ENCODE measurements at places on chromosomes 12 and 14.

DNA sequence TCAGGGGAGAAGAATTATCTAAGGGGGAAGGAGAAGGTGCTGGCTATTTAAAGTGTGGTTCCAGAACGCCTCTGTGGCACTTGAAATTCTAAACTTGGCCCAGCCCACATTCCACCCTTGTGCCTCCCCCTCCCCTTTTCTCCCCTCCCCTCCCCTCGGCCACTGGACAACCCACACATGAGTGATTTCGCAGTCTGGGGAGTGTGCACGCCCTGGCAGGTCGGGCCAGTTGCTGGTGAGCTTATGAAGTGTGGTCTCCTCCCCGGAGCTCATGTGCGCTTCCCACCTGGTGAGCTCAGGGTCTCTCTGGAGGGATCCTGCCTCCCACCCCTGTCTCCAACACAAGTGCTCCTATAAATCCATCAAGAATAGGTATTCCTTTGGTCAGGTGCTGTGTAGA is at the start of gene SLC6A13:
Gene SLC6A13 (minus strand): TSS at position 20 of the 400 bp plus-strand sequence. CDS start 2,784 bp downstream, outside the sequence.
- no peak for DNase-seq

- no peak for DNase-seq
Measured at GRCh38 chr12:81022531-81022930, 55.3 kb upstream of the ACSS3 start.

DNA sequence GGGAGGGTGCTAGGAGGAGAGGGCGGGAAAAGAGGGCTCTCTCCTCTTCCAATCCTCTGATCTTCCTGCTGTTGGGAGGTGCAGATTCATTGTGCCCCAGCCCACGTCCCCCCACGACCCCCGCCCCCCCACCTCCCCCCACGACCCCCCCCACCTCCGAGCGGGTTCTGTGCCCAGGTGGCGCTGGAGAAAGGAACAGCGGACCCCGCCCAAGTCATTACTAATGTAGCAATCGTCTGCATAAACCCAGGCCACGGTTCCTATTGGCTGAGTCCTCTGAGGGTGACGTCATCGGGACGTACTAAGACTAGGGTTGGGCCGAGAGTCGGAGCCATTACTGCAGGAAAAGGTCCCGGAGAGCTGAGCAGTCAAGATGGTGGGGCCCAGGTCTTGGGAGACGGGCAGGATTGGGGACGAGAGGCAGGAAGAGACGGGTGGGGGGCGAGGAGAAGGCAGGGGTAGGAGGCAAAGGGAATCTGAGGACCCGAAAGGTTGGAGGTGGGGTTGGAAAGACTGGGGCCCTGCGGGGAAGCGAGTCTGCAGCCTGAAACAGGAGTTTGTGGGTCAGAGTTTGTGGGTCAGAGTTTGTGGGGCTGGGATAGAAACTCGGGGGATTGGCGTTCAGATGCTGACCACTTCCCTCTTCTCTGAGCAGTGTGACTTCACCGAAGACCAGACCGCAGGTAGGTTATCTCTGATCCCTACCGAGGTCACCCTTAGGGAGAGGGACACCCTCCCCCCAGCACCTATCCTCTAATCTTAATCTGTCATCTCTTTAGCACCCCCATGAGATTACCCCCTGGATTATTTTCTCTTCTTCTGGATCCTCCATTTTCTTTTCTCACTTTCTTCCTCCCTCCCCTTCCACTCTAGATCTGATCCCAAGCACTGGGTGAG is at the start of gene MYL6:
Gene MYL6 (plus strand): TSS at position 331 of the 897 bp plus-strand sequence. CDS start 43 bp downstream, at position 374.
- peak; percentile 97 for DNase-seq

DNA sequence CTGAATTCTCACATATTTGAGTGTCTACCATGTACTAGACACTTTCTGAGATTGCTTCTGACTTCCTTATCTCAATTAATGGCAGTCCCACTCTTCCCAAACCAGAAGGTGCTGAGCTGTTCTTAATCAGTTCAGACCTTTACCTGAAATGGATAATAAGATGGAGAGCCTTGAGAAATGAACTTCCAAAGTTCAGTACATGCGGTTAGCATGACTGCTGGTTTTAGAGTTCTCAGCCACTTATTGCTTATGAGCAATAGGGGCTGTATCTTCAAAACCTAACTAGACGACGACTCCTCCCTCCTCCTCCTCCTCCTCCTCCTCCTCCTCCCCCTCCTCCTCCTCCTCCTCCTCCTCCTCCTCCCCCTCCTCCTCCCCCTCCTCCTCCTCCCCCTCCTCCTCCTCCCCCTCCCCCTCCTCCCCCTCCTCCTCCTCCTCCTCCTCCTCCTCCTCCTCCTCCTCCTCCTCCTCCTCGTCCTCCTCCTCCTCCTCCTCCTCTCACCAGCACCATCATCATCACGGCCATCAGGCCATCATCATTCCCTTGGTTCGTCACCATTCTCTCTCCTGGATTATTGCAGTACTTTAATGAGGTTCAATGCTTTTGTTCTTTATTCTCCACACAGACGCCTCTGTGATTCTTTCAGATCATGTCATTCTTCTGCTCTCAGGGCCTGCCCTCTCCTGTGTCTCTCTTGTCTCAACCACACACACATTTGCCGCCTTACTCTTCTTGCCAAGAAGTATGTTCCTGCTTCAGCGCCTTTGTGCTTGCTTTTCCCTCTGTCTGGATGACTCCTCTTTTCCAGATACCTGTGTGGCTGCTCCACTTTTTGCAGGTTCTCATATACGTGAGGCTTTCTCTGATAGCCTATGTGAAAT is 2.7 kb downstream of the PCNX1 start:
- DNase-seq: no peak

- DNase-seq: no peak
Measured at GRCh38 chr14:34833549-34834523, 41.3 kb downstream of the BAZ1A start.

DNA sequence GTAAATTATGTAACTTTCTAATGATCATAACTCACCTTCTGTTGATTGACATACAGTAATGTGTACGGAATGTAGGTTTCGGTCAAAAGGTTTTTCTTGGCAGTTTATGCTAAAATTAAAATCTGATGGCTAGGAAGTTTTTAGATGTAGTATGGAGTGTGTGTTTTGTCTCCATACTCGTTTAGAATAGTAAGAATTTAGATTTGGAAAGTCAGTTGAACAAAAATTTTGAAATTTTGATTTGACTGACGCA is 859 bp downstream of the PALS1 start:
- DNase-seq: no peak

GRCh38 chr12:60078026-60078425 is 482.2 kb downstream of the SLC16A7 start:
- DNase-seq: no peak

DNA sequence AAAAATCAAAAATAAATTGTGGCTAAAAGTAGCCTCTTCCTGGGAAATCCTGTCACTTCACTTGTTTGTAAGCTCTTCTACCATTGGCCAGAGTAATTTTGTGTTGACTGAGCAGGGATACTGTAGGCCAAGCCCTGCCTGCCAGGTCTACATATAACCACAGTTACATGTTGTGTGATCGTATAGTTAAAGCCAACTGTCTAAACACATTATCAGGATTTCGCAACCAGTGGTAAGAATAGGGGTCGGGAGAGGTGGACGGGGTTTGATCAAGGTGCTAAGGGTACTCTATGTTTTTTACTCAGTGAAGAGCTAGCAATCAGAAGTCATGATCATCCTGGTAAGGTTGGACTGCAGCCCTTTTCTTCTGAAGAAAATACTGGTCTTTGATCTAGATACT is 13.4 kb downstream of the ANKRD13A start:
- DNase-seq: no peak

DNA sequence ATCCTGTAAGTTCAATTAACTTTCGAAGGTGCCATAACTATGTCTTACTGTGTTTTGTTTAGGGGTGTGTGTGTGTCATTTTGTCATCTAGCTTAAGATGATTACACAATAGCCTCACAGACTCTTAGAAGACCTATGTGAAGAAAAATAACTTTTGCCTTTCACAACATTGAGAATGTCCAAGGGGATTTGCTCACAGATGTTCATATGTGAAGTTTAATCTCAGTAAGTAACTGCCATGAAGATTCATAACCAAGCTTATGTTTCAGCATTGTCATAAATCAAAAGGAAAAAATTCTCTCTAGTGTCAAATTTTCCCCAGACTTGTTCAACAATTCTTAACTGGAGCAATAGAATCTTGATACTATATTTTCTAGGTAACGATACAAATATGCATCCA is 226.1 kb upstream of the PRKD1 start:
- no peak for DNase-seq

- DNase-seq: no peak
Measured at GRCh38 chr12:94718114-94718513, 67.8 kb upstream of the TMCC3 start.

- no peak for DNase-seq
Measured at GRCh38 chr14:106803379-106803778, 1277.0 kb downstream of the TMEM121 start.

DNA sequence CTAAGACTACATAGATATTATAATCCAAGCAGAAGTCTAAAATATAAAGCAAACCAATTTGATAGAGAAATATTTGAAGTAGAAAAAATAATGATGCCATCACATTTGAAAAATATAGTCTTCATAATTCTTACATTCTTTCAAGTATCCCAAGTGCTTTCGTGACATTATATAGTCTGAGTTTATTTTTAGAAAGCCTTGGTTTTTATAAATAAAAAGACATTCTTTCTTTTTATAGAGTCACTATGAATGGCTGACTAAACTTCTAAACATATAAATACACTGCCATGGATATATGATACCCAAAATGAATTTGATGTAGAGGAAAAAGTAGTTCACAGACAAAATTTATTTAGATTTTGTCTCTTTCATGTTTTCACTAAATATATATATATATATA is 135.1 kb upstream of the PDZRN4 start:
- DNase-seq: no peak

GRCh38 chr14:61452452-61452851 is 131.1 kb downstream of the PRKCH start:
- no peak for DNase-seq

DNA sequence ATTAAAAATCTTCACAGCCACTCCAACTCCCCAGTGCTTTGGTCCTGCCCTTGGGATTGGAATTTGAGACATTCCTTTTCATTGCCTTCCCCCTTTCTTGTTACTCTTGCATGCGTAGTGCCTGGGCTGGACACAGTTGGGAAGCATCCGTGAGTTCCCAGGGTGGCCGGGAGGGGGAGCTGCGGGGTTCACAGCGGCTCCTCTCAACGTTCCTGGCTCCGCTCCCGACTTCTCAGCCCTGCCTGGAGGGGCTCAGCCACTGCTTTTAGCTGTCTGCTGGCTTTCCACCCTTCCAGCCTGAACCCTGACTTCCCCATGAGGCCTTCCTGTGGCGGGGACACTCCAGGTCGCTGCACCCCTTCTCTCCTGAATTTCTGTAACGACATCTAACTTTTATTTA is 3.2 kb downstream of the TEX52 start:
- DNase-seq: peak; percentile 81

DNA sequence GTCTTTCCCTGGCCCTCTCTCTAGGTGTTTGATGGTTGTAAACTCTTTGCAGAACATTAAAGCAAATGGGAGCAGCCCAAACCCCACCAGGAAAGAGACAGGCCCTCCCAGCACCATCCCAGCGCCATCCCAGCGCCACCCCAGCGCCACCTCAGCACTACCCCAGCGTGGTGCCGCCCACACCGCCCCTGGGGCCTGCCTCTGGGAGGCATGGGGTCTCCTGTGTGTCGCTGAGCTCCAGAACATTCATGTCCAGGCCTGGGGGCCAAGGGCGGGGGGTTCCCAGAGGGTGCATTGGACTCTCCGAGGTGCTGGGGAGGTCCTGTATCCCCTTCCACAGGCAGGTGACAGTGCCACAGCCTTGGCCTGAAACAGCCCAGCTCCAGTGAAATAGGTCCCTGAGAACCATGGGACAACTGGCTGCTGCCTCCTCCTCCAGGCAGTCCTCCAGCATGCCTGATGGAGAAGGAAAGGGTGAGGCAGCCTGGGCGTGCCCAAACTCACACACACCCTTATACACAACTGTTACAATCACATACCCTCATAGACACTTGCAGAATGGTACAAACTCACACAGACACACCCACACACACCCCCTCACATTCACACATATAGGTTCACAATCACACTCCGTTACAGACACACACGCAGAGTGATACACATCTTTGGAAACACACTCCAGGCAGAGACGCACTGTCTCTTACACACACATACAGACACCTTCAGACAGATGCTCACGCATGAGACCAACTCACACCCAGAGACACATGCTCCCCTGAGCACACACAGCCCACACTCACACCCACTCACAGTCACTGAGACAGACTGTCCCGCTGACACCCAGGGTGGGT is 44.4 kb upstream of the NCOR2 start:
- DNase-seq: no peak

- DNase-seq: no peak
Measured at GRCh38 chr14:67746927-67747326, 45.2 kb downstream of the RDH12 start.

GRCh38 chr12:127963933-127964332 is 303.0 kb upstream of the TMEM132C start:
- no peak for DNase-seq

DNA sequence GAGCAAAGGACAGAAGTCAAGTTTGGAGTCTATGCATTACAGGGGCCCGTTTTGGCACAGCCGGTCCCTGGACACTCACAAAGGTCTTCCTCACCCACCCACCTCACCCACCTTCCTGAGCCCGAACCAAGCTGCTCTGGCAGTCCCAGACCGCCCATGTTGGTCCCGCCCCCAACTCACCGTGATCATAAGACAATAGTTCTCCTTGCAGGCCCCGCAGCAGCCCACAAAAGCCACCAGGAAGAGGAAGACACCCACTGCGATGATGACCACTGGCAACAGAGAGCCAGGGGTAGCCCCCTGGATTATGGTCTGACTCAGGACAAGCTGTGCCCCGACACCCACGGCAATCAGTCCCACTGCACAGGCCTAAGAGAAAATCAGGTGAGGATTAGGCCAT is 1.8 kb downstream of the CD63 start:
- DNase-seq: no peak

- no peak for DNase-seq
Measured at GRCh38 chr14:35576260-35576659, 42.3 kb downstream of the INSM2 start.

DNA sequence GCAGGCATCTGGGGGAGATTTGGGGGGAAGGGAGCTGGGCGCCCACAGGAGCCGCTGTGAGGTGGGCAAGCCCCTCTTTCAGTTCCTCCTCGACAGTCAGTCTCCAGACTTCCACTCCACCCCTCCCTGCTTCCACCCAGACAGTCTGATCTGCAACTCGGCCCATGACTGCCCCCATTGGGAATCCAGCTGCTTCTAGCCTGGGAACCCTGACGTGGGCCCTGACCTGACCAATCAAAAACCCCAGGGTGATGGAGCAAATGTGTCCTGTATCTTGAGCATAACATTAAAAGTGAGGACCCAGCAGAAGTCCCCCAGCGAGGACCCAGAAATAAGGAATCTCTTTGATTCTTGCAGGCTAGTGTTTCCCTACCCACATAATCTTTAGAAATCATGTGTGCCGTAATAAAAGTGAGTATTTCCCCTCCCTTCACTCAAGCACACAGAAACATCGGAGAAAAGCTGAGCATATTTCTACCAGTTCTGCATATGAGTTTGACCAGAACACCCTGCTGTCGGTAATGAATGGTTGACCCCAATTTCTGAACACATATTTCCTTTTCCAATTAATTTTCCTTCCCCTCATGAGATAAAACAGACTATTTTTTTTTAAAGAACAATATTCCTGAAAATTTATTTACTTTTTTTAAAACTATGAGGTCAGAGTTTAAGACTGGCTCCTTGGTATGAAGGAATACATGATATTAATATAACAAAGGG is 6.4 kb downstream of the SSH1 start:
- no peak for DNase-seq

GRCh38 chr14:71629765-71630492 is 302.3 kb upstream of the RGS6 start:
- DNase-seq: no peak
